ENCODE measurements at places on chromosomes 11 and 22.

- no peak for DNase-seq
Measured at GRCh38 chr11:72637198-72637597, 37.0 kb downstream of the PDE2A start.

DNA sequence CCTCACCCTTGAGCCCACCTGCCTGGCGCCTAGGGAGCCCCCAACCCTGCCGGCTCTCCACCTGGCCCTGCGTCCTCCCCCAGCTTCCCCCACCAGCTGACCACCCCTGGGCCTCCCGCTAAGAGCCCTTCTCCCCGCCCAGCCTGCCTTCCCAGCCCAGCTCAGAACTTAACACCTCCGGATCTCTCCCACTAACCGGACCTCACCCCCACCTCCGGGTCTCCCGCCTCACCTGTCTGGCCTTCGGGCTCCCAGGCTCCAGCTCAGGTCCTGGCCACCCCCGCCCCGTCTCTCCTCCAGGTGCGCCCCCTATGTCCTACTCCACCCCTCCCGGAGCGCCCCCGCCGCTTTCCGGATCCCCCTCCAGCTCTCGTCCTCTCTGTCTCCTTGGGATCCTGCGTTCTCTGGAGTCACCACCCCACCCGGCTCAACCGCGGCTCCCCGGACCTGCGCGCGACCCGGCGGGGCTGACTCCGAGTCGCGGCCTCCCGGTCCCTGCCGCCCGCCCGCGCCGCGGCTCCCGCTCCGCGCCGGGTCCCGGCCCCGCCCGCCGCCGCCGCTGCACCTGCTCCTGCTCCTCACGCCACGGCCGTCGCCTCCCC is at the start of gene KCNJ11:
Gene KCNJ11, minus strand, starts transcription at position 51 of the 602 bp plus-strand sequence. CDS start 568 bp downstream, outside the sequence.
- no peak for DNase-seq

DNA sequence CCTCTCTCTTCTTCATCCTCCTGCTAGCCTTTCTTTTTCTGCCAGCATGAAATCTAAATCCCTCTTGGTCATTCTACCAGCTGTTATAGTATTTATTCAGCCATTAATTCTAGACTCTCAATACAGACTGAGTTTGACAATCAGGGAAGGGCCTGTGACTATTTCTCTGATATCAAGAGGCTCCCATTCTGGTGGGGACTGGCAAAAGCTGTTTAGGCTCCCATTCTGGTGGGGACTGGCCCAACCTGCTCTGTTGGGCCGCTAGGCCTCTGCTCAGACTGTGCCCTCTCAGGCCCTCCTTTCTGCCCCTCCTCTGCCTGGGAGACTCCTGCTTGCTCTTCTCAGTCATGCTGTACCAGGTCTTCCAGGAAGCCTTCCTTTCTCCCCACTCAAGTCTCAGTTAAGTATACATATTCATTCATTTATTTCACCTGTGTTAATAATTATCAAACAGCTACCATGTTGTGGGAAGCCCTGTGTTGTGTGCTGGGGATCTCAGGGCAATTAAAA is 323.7 kb upstream of the NARS2 start:
- no peak for DNase-seq

GRCh38 chr11:118002541-118003423 is 16.6 kb downstream of the IL10RA start:
- DNase-seq, result peak; percentile 57

GRCh38 chr22:28017859-28018258 is 98.8 kb upstream of the PITPNB start:
- no peak for DNase-seq
